ENCODE measurements at places on chromosomes 1 and 21.

- no peak for DNase-seq
These were observed at the start of gene SH3D21 for GRCh38 chr1:36306210-36306901. TSS of gene SH3D21 (plus strand) at chr1:36306368. CDS start at chr1:36306421, 53 bp downstream.

GRCh38 chr1:89850844-89851415 is 30.1 kb downstream of the LRRC8D start:
- DNase-seq: no peak

DNA sequence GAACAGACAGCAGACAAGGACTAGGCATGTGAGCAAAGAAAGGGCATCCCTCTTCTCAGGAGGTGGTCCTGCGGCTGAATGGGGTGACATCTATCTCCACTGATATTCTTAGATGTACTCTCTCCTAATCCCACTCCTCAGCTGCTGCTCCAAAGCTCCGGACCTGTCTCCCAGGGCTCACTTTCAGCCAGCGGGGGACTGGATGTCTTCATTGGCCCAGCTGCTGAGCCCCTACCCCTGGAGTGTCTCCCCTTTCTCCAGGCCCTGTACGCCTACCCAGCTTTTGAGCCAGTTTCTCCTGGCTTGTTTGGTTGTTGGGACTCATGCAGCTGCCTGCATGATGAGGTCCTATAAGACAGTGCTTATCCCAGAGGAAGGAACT is 28.8 kb upstream of the CSF1 start:
- no peak for DNase-seq

GRCh38 chr1:44685881-44686280 is 11.4 kb downstream of the ARMH1 start:
- no peak for DNase-seq

DNA sequence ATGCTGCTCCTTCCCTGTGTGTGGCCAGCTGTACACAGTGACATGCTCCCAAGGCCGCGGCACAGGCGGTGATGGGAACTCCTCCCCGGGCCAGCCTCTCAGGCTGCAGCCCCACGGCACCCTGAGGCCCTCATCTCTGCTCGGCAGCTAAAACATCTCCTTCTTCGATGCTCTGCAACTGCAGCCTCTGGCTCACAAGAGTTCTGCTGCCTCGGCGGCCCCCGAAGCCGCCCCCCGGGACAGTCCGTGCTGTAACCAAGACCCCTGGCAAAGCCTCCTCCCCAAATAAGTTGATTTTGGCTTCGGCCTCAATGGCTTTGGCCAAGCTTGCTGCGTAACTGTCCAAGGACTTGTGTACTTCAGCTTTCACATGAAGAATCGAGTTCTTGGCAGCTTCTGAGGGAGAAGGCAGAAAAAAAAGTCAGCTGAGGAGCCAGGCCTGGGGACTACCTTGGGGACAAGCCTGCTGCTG is 51.3 kb downstream of the GPR161 start:
- no peak for DNase-seq

DNA sequence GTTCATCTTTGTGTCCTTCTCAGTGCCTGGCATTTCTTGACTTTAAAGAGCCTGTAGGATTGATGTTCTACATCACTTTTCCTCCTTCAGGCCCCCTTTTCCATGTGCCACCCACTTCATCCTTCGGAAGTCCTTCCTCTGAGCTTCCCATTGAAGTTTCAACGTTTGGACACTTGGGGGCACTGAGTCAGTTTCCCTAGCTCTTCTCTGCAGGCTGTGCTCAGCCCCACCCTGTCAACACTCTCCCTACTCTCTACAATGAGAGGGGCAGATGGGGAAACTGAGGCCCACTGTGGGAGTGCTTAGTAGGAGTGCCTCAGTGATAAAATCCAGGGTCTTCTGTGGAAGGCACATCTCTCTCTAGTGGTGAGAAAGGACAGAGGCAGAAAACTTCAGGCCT is 11.9 kb downstream of the KCNJ10 start:
- no peak for DNase-seq

- no peak for DNase-seq
These were observed 7.0 kb upstream of the USP25 start for GRCh38 chr21:15722591-15723324.

DNA sequence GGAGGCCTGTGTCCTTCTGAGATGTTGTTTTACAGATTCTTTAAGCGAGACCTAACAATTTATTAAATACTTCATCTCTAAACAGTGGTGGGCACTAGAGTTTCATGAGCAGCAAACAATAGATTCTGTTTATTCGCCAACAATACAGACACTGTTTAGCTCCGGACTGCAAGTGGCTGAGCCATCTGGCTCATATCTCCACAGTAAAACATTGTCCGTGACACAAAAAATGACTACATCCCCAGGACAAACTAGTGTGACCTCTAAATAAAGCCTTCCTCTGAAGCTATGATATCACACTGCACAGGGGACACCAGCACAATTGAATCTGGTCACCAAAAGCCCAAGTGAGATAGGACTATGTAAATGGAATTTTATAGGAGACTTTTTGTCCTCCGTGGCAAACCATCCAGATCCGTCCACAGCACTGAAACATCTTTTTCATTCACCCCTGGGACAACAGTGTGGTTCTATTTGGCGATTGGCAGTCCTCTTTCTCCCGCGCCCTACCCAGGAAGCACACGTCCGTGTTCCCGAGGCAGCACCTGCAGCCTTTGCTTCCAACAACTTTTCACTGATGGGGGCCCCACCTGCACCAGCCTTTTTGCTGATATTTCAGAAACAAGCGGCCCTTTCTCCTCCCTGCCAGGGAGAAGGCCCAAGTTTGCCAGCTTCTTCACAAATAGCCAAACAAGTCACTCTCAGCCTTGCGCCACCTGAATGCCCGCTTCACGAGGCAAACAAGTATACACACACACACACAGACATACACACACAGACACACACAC is 47.4 kb downstream of the OLIG1 start:
- no peak for DNase-seq

- no peak for DNase-seq
These were observed 40.1 kb downstream of the TLR5 start for GRCh38 chr1:223102797-223103533.

DNA sequence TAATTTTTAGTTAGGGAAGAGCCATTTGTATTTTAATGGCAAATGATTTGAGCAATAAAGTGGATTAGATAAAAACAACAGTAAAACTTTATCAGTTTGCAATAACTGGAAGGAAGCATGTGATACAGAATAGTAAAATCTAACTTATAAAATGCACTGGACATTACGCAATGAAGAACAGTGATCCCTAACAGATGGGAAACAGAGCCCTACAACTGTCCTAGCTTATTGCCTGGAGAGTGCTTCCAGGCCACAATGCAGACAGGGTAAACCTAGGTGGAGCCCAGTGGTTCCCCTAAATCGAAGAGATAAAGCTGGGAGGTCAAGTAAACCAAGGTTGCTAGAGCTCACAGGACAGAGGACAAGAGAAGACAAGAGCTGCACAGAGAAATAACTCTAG is 7.0 kb downstream of the OMA1 start:
- no peak for DNase-seq

DNA sequence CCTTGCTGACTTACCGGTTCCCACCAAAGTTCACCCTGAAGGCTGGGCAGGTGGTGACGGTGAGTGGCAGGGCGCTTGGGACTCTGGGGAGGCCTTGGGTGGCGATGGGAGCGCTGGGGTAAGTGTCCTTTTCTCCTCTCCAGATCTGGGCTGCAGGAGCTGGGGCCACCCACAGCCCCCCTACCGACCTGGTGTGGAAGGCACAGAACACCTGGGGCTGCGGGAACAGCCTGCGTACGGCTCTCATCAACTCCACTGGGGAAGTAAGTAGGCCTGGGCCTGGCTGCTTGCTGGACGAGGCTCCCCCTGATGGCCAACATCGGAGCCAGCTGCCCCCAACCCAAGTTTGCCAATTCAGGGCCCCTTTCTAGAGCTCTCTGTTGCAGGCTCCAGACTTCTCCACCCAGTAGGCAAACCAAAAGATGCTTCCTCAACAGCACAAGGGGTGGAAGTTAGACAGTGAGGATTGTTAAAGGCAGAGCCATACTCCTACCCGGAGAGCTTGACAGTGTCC is 16.4 kb upstream of the SEMA4A start:
- DNase-seq: no peak

DNA sequence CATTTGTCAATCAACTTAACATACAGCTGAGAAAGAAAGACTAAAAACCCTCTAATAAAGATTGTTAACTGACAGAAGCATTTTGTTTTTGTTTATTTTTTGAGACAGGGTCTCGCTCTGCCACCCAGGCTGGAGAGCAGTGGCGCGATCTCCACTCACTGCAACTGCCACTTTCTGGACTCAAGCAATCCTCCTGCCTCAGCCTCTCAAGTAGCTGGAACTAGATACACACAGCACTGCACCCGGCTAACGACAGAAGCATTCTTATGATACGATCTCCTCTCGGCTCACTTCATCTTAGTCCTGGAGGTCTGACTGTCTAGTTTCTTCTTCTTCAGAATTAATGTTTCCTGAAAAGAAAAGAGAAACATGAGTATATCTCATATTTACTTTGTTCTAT is 23.5 kb downstream of the RSPH1 start:
- no peak for DNase-seq

GRCh38 chr1:213649373-213649772 is 338.4 kb upstream of the PROX1 start:
- DNase-seq: no peak

Data from GF-D8 (cell line).